CD8-positive, alpha-beta memory T cell (primary cell): ENCODE measurements at places on chromosomes 11 and 22.

DNA sequence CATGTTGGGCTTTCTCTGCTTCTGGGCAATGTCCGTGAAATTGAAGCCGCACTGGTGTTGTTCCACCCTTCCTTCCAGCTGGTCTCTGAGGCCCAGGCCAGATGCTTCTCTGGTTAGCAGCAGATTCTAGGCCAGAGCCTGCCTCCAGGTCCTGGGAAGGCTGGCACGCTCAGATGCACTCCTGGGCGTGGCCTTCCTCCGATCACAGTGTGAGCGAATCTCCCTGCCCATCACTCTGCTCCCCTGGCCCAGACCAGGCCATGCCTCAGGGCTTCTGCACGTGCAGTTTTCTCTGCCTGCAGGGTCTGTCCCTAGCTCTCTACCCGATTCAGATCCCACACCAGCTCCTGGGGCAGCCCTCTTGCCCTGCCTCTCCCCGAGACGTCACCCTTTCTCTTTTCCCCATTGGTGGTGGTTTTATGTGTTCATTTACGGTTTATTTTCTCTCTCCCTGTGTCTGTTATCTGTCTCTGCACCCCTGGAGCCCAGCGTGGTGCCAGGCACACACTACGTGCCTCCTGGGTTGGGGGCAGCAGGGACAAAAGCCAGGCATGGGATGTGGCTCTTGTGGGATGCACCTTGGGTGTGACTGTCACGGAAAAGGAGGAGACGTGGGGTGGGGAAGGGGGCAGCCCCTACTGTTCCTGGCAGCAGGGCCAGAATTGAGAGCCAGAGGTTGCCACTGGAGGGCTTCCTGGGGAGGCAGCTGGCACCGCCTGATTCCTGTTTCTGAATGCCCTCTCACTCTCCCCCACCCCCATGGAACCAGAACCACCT, 66.0 kb downstream of the KCNQ1 start:
- no peak for DNase-seq

DNA sequence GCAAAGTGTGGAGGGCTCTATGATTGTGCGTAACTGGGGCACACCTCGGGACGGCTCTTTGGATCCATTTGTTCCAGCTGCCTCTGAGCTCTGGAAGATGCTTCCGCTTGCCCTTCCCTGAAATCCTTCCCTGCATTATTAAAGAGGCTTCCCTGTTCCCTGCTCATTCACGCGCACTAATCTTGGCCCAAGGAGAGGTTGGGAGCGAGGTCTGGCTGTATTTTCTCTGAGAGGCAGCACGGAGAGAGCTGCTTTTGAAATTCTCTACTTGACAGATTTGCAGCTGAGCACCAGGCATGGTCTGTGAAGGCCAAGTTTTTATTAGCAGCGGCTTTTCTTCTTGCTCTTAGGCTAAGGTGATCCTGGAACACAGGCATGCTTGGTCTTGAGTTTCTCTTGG, 94.8 kb upstream of the NTM start:
- no peak for DNase-seq

- no peak for DNase-seq
Observed at GRCh38 chr11:9136741-9137140, 45.3 kb upstream of the SCUBE2 start.

DNA sequence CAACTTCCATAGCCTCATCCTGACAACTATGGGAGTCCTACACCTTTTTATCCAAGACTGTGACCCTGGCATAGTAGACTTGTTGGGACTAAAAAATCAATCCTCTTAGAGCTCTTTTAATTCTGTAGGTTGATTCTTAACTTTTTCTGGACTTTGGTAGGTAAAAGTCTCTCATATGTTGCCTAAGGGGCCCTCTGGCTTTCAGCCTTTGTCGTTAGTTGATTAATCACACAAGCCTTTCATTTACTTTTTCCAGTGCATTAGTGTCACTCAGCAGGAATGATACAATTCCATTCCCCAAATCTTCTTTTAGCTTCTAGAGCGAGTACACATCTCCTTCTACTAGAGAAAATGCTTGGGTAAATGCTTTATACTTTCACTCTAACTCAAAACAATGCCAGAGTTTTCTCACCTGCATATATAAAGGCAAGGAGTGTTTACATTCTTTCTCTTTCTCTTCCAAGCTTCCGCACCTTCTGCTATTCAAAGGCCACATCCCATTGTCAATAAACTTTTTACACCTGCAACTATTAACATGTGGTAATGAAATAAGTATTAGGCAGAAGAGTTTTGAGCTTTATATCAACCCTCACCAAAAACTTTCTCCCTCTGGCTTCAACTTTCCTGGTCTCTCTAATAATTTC, 516.6 kb downstream of the FAM181B start:
- DNase-seq: no peak

DNA sequence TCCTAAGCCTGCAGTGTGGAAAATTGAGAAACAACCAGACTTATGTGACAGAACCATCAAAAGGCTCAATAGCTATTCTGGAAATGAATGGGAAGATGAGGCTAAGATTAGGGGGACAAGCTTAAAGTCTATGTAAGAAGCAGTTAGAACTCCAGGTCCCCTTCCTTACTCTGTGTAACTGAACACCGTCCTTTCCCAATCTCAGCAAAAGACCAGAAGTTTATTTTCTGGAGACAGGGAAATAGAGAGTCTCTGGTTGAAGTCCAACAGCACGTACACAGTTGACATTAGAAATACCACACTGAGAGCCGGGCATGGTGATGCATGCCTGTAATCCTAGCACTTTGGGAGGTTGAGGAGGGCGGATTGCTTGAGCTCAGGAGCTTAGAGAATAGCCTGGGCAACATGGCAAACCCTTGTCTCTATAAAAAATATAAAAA, 93.9 kb downstream of the CD44 start:
- DNase-seq: no peak

GRCh38 chr11:125516245-125516644, 20.2 kb upstream of the FEZ1 start:
- no peak for DNase-seq

- no peak for DNase-seq
Observed at GRCh38 chr11:62592989-62593421, 1.7 kb upstream of the TUT1 start.

DNA sequence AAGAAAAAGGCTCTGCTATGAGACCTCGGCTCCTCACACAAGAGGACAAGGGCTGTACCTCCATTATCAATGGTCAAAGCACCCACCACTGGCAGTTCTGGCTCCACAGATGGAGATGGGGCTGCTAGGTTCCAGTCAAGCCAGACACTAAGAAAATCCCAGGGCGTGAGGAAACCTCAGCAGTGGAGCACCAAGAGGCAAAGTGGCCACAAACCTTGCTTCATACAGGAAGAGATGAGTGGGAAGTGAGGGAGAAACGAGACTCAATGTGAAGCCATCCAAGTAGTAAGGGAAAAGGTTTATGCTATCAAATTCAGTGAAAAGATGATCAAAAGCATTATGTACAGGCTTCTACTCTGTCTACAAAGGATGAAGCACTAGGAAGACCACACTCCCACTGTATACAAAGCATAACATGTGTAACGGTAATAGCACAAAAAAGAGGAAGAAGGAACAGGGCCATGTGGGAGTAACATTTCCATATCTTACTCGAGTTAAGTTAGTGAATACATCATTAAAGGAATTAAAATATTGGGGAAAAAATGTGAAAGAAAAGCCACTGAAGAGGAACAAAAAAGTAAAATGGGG, 27.0 kb downstream of the POLDIP3 start:
- DNase-seq: no peak

DNA sequence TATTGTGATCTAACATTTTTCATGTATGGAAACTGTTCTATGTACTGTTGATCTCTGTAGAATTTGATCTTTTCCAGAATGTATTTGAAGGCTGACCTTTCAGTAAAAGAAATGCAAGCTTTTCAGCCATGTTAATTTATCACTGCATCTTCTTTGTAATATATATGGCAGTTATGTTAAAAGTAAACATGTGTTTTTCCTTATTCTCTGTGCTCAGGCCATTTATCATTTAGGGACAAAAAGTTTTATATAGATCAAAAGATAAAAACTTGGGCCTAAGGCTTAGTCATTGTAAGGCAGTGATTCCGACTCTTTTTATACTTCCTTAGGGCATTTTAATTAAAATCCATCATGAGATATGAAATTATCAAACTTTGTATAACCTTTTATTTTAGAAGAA, 48.7 kb downstream of the KDM2A start:
- DNase-seq: no peak

- no peak for DNase-seq
Observed at GRCh38 chr11:124085997-124086846, 29.0 kb upstream of the VWA5A start.

DNA sequence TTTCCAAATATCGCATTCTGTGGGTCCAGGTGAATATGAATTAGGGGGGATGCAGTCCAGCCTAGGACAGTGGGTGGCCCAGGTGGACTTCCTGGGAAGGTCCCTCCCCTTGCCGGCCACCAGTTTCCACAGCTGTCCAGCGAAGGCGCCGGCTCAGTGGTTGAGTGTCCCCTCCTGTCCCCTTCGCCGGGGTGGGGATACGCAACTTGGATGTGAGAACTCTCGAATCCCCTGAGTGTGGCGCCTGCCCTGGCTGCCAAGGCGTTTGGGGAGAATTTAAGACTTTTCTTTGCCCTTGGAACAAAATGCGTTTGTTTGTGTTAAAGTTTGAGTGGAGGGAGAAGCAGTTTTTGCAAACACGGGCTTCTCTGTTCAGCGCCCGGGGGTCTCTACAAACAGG, 123.7 kb downstream of the KCNQ1OT1 start:
- DNase-seq: no peak

GRCh38 chr11:10134975-10135481, 159.0 kb downstream of the SBF2 start:
- DNase-seq: no peak

- no peak for DNase-seq
Observed at GRCh38 chr11:74853223-74853622, 95.7 kb downstream of the XRRA1 start.

- DNase-seq: no peak
Observed at GRCh38 chr11:121534131-121535093, 81.6 kb upstream of the SORL1-AS1 start.

- DNase-seq: no peak
Observed at GRCh38 chr11:3904228-3904627, 48.8 kb downstream of the STIM1 start.

DNA sequence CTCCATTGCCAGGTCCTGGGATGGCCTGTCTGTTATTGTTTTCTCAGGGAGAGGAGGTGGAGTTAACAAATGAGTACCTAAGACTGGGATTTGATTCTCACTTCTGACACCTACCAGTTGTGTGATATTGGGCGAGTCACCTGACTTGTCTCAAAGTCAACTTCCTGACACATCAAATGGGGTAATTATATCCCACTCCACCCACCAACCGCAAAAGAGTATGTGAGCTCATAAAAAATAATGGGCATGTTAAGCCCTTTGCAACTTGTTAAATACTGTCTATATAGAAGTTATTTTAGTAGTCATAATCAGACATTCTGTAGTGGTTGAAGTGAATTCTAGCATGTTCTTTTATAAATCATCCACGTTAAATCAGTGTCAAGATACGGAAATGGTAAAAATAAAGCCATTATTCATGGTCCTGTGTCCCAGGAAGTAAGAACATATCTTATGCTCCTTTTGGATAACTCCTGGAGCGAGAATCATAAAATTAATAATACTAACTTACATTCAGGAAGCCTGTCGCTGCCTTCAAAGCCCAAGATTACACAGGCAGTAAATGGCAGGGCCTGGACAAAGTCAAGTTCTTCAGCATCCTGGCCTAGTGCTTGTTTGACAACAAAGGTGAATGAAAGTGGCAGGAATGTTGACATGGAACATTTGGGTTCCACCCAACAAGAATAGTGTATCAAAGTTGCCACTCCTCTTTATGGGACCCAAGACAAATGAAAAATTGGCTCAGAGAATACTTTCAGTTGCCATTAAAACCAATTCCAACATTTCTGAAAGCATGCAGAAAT, 54.3 kb downstream of the SYTL2 start:
- DNase-seq: peak; percentile 40

DNA sequence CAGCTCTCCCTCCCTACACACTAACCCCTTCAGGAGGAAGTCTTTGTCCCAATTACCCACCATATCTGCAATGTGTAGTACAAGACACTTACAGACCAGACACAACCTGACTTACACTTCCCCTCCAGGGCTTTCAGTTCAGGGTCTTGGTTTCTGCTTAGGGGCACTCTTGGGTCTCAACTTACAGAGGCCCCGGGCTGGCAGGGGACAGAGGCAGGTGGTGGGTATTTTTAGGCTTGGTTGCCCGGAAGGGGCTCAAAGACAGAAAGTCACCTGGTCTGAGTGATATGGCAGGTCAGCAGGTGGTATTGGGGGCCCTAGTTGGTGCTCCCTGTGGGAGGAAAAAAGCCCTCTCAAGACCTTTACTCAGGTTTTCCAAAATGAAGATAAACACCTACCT, 3.4 kb upstream of the TMEM184B start:
- DNase-seq: no peak

- DNase-seq: no peak
Observed at GRCh38 chr22:34797826-34798225, 268.1 kb upstream of the ISX start.

DNA sequence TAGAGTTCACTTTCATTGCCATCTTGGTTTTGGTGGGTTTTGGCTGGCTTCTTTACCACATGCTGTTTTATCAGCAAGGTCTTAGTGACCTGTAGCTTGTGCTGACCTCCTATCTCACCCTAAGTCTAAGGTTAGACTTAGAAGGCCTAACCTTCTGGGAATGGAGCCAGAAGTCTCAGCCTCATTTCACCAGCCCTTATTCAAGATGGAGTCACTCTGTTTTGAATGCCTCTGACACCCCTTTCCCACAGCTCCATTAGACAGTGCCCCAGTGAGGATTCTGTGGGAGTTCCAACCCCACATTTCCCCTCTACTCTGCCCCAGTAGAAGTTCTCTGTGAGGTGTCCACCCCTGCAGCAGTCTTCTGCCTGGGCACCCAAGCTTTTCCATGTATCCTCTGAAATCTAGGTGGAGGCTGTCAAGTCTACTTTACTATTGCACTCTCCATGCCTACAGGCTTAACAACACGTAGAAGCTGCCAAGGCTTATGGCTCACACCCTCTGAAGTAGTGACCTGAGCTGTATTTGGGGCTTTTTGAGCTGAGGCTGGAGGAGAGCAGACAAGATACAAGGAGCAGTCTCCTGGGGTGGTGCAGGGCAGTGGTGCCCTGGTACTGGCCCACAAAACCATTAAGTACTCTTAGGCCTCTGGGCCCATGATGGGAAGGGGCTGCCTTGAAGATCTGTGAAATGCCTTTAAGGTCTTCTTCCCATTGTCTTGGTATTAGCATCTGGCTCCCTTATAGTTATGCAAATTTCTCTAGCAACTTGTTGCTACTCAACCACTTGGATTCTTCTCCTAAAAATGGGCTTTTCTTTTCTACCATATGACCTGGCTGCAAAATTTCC, 65.9 kb upstream of the SC5D start:
- DNase-seq: no peak

GRCh38 chr11:124867700-124868099, 2.5 kb downstream of the ROBO3 start:
- no peak for DNase-seq

DNA sequence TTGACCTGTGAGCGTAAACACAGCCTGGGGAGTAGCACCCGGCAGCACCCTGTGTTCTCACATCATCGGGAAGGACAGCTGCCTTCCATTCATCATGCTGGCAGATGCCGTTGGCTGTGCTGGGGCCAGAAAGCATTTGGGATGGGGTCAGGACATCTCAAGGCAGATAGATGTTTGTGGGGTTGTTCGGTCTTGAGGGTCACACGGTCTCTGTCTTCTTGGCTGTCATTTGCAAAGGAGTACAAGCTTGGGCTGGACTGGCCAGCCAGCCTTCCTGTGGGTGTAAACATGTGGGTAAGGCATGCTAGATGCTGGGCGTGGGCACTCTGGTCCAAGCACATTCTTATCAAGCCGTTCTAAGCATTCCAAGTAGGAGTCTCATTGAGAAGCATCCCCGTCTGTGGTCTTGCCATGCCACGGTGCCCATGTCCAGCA, 81.4 kb downstream of the TBC1D22A start:
- DNase-seq: no peak

GRCh38 chr11:85602526-85603213, 24.5 kb downstream of the DLG2 start:
- DNase-seq: no peak
